ENCODE measurements at places on chromosomes 4 and X. TPM values are rescaled to one million over a fixed set of nuclear protein-coding genes. Genes with fewer than 3 reads are reported as not detected.
A peak's percentile ranks its signal among the peaks of the same experiment; 100 is the strongest.

Gene SSX1
- polyA plus RNA-seq = not detected

Gene CTAG1A
- polyA plus RNA-seq = not detected

Gene S100G
- polyA plus RNA-seq = not detected

Gene PABPC5
- 0.99 TPM for polyA plus RNA-seq

DNA sequence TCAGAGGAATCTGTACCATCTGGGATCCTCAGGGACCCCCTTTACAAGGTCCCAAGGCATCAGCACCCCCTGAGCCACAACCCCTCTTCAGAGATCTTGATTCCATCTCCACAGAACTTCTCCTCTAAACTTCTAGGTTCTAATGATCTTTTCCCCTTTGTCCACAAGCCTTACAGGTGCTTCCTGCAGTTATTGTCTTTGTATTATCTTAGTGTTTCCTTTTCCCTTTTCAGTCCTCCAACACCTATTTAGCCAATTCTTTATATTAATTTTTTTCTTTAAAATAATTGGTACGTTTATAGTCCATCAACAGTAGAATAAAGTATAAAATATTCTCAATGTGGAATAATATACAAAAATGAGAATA, 35.2 kb upstream of the FAM241A start:
- DNase-seq = no peak

DNA sequence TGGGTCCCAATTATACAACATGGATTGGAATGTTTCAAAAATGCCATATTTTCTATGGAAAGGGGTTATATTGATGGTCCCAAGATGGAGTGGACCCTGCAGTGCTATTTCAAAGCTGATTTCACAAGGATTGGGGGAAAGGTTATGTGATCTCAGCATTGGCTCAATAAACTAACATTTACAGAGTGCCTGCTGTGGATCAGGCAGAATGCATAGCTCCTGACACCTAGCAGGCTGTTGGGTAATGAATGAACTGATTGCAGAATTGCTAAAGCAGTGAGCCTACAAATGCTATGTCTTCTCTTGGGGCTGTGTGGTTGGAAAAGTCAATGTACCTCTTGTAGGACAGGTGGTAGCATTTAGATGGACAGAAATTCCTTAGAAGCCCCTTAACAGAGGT, 16.9 kb downstream of the CWH43 start:
- no peak for DNase-seq

- DNase-seq = peak; percentile 36
Measured at GRCh38 chrX:63747331-63747730, 37.7 kb downstream of the ARHGEF9 start.

- no peak for DNase-seq
Measured at GRCh38 chr4:186726426-186727168, 2.9 kb upstream of the FAT1 start.

DNA sequence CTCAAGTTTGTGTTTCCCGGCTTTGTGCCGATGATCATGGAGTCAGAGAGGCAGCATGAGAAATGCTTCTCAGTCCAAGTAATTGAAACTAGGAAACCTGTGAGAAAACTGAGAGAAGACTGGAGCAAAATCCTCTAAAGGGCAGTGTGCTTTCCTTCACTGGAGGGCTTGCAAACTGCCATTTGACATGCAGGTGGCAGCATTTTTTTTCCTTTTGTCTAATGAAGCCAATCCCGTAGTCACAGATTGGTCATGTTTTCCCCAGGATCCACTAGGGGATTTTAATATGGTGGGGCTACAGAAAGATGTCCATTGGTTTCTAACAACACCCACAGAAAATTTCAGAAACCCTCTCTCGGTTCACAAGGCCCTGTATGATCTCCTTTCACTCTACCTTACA, 117.4 kb upstream of the NUDT10 start:
- DNase-seq = no peak

GRCh38 chrX:2894885-2895292, 34.2 kb downstream of the ARSD start:
- DNase-seq = peak; percentile 39

Measured in BJ (cell line).